ENCODE measurements at places on chromosomes 16 and 17.
A peak's percentile ranks its signal among the peaks of the same experiment; 100 is the strongest.

DNA sequence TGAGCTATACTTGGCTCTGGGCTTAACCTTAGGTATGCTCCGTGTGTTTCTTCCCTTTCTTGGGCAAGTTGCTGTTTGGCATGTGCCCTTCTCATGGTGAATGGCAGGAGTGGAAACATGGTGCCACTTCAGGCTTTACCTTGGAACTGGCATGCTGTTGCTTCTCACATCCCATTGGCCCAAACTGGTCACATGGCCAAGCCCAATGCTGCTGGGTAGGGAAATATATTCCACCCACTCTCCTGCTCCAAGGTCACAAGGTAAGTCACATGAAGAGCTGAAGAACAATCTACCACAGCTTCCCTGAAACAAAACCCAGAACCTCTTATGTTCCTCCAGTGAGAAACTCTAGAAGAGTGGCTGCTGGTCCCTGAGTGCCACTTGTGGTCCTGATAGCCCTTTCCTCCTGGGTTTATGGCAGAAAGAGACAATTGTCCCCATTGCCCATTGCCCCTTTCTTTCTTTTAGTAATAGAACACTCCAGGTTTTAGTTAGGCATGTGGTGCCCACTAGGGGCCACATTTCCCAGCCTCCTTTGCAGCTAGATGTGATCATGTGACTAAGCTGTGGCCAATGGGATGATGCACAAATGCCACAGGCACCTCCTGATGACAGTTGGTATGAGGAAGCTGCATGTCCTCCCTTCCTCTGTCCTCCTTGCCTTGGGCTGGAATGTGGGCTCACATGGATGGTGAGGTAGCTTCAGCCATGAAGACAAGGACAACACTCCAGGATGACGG, 50.3 kb downstream of the MEOX1 start:
- DNase-seq = no peak

DNA sequence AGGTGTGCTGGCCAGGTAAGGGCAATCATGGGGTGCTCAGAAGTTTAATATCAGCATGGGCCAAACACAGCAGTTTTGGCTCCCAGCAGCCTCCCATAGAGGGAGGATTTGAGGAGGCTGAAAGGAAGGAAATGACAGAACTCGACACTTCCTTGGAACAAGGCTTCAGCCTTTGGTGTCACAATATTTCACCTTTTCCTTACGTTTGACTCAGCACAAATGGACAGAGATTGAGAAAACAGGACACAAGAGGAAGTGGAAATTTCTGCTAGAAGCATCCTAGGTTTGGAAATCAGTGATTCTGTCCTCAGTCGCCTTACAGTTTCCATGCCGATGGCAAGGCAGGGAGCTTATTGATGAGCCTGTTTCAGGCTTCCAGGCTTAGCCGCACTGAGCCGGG, 181.4 kb downstream of the MAF start:
- no peak for DNase-seq

DNA sequence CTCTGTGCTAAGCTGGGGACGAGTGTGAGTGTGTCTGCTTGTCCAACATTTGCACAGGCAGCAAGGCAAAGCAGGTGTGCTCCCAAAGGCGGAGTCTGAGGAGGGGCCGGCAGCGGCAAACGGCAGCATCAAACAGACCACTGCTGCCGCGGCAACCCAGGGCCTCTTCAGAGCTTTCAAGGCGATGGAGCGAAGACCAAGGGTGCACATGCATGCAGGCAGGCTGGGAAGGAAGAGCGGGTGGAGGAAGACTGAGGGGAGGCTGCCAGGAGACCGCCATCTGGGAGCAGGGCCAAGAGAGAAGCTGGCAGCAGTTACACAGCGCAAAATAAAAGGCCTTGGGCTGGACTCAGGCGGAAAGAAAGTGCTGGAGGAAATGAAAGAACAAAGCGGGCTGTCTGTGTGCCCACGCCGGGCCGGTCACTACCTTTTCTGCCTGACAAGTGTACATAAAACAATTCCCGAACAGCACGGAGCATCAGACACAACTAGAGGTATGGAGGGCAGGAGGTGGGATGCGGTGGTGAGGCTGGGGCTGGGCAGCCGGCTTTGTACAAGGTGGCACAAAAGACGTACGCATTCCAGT, 8.5 kb downstream of the TIMM22 start:
- DNase-seq = no peak

- DNase-seq = no peak
Observed at GRCh38 chr16:79265196-79265595, 335.3 kb downstream of the MAF start.

DNA sequence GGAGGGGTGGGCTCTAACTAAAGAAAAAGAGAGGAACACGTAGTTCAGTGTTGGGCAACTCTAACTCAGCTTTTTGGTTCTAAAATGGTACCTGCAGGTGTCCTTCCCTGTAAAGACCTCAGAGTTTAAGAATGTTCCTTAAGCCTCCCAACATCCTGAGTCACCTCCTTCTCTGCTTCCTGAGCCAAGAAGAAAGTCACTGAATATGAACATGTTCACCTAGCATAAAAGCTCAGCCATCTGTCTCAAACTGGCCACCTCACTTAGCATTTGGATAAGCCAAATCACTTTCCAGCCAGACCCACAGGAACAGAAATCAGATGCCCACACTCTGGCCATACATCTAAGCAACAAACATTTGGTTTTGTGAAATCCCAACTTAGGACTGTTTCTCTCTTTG, 3.7 kb downstream of the TMEM98 start:
- no peak for DNase-seq

- DNase-seq = no peak
Observed at GRCh38 chr17:1959871-1960544, 65.1 kb downstream of the RTN4RL1 start.

DNA sequence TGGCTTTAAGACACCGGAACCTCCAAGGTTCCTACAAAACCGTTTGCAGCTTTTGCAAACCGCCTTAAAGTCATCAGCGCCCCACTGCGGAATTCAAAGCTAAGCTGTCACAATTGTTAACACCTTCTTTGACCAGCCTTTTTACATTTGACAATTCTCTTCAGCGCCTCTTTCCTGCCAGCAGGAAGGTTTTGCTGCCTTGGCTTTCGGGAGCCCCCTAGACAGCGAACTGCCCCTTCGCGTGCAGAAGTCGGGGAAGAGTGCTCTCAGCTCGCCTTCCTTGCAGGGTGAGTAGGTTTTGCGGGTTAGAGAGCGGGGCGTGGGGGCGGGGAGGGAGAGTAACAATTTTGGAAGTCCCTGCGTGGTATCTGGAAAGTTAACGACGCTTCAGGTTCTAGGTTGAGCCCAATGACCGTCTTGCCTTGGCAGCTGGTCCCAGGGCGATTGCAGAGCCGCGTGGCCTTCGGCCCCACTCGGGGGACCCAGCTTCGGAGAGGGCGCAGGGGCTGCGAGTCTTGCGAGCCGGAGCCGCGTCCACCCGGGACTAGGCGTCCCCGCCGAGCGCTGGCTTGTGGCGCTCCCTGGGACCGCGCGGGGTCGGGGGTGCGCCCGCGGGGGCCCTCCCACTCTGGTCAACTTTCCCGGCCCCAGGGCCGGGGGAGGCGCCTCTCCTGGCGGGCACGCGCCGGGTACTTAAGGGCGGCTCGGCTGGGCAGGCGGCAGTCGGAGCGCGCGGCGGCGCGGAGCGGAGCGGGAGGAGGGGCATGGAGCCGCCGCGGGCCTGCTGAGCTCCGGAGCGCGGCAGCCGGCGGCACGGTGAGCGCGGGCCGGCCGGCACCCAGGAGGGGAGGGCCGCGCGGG, at the start of gene HAS3:
Gene HAS3, plus strand, starts transcription at position 153 of the 861 bp plus-strand sequence. CDS start 3,743 bp downstream, outside the sequence.
- peak; percentile 81 for DNase-seq

- DNase-seq = no peak
Observed at GRCh38 chr17:17703140-17703919, 22.1 kb downstream of the RAI1 start.
